ENCODE measurements at places on chromosomes 13 and 19. TPM values are rescaled to one million over a fixed set of nuclear protein-coding genes. Genes with fewer than 3 reads are reported as not detected.

GRCh38 chr13:98761986-98762616, 9.6 kb upstream of the SLC15A1 start:
- DNase-seq, result no peak

- no peak for DNase-seq
Measured at GRCh38 chr19:12272980-12273901, 21.4 kb downstream of the ZNF44 start.

GRCh38 chr13:86324191-86324590, 525.0 kb upstream of the SLITRK6 start:
- DNase-seq, result no peak

GRCh38 chr19:46218160-46218559, 11.4 kb upstream of the IGFL1 start:
- DNase-seq, result peak; percentile 69

- DNase-seq, result no peak
Measured at GRCh38 chr13:29511980-29512379, 83.5 kb downstream of the SLC7A1 start.

- DNase-seq, result no peak
Measured at GRCh38 chr13:113561417-113562084, 23.0 kb upstream of the TFDP1 start.

- DNase-seq, result peak; percentile 49
Measured at GRCh38 chr19:30696514-30696913, 324.3 kb downstream of the ZNF536 start.

DNA sequence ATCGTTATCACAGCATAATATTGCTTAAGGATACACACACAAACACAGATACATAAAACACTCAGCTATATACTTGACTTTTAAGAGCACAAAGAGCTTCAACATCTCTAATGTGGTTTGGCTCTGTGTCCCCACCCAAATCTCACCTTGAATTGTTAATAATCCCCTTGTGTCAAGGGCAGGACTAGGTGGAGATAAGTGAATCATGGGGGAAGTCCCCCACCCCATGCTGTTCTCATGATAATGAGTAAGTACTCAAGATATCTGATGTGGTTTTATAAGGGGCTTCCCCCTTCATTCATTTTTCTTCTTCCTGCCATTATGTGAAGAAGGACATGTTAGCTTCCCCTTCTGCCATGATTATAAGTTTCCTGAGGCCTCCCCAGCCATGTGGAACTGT, 481.4 kb downstream of the PCDH9 start:
- peak; percentile 27 for DNase-seq

DNA sequence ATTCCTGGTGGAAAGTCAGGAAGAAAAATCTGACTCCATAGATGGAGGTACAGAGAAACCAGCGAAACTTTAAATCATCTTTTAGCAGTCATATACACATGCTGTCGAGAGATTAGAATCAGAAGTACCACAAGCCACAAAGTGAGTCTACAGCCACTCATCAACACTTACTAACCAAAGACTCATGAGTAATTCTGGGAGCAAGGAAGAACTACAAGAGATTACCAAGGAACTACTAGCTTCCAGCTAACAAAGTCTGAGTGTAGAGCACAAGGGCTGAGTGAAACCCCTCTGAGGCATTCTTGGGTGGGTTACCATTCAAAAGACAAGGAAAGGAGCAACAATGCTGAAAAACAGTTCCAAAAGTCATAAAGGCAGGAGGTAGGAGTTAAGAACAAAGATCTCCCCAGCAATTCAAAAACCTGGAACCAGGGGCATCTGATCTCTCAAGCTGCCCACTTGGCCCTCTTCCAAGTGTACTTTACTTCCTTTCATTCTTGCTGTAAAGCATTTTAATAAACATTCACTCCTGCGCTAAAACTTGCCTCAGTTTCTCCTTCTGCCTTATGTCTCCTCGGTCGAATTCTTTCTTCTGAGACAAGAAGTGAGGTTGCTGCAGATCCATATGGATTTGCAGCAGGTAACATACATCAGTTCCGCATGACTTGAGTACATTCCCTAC, 13.0 kb downstream of the RBM26 start:
- peak; percentile 20 for DNase-seq

DNA sequence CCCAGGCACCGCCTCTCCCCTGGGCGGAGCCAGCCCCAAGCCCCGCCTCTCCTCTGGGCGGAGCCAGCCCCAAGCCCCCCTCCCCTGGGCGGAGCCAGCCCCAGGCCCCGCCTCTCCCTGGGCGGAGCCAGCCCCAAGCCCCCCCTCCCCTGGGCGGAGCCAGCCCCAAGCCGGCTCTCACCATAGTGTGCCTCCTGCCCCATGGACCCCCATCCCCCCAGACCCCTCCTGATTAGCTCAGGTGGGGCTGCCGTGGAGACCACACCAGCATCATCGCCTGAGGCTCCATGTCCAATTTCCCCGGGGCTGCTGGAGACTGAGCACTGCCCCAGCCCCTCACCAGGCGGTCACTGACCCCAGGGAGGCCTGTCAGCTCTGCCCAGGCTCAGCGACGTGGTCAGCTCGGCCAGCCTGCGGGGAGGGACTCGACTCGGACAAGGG, 4.2 kb upstream of the MADCAM1 start:
- peak; percentile 78 for DNase-seq

Gene GPR12
- total RNA-seq, result not detected

Gene PRODH2
- not detected for total RNA-seq

Gene PRR19
- 0.63 TPM for total RNA-seq

Gene VSTM2B
- total RNA-seq, result not detected

Gene CEACAM8
- not detected for total RNA-seq

Gene FOXO1
- 37.5 TPM for total RNA-seq

Gene COL4A2
- not detected for total RNA-seq

Gene ADAMTS10
- 5.0 TPM for total RNA-seq

Data from activated CD4-positive, alpha-beta T cell treated with anti-CD3 and anti-CD28 coated beads for 36 hours (primary cell).